ENCODE measurements at places on chromosomes 11 and 22.

GRCh38 chr22:21966643-21967516 is 14.2 kb upstream of the PPM1F start:
- no peak for DNase-seq

DNA sequence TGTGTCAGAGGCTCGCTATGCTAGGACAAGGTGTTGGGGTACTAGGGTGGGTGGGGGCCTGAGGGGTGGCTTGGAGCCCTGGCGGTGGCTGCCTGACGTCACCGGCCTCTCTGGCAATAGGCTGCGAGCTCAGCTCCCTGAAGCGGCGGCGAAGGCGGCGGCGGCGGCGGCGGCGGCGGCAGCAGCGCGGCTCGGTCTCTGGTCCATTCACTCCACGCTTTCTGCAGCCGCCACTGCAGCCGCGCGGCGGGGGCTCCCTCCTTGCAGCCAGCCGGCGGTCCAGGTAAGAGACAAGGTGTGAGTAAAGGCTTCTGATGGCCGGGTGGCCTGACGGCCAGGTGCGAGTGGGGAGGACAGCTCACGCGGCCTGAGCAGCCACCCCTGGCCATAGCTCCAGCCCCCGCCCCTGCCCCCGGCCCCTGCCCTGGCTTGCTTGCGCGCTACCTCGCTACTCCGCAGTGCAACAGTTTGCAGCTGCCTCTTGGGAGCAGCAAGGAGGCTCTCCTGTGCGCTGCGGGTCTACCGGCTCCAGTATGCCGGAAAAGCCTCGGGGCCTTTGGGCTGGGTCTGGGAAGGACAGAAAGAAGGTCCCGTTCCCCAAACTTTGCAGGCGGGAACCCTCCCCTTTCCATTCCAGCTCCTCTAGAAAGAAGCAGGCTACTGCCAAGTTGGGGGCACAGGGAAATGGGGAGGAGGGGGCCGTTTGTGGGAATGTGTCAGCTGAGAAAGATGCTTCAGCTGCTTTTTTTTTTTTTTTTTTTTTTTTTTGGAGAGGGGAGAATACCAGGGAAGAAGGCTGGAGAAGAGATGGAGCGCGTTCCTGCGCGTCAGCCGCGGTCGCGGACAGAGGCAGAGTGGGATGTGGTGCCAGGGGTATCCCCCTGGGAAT is at the start of gene C11orf87:
C11orf87 (plus strand) TSS at position 210 of the 889 bp plus-strand sequence. CDS start 1,444 bp downstream, outside the sequence.
- no peak for DNase-seq

- DNase-seq = no peak
Observed at GRCh38 chr11:26065944-26066343, 266.0 kb upstream of the ANO3 start.

DNA sequence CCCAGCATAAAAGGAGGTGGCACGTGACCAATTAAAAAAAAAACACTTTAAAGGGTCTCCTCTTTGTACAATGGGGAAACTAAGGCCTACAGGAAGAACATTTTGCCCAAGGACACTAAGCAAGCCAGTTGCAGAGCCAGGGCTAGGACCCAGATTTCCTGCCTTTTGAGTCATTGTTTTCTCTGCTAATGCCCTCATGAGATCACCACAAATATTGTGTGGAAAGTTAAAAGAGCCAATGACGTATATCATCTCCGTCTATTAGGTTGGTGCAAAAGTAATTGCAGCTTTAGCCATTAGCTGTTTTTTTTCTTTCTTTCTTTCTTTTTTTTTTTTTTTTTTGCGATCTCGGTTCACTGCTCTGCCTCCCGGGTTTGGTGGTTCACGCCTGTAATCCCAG is 24.1 kb upstream of the LRRC32 start:
- DNase-seq = no peak

GRCh38 chr11:25838918-25839625 is 492.9 kb upstream of the ANO3 start:
- DNase-seq = no peak

GRCh38 chr11:108959874-108960273 is 295.0 kb downstream of the DDX10 start:
- no peak for DNase-seq

DNA sequence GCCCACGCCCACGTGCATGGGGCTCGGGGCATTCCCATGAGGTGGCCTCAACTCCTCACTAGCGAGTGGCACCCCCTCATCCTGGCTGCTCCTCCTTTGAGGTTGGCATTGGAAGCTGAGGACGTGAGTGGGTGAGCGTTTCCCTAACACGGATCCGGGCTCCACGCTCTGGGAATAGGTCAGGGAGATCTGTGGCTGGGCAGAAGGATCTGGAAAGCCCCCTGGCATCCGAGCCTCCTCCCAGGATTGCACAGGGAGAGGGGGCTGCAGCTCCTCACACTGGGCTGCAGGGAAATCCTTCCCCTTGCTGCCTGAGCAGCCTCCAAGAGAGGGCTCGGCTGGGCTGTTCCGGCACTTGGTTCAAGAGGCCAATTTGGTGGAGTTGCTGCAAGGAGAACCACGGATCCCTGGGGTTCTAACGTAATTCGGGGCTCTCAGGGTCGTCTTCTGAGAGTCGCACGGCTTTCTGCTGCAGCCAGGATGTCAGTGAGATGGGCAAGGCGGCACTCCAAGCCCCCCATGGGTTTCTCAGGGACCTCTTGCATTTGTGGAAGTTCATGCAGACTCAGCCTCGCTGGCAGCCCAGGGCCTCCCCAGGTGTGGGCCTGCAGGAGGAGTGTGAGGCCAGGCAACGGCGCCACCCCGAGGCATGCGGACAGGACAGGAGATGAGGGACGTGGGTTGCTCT is 1119.0 kb downstream of the BRD1 start:
- no peak for DNase-seq

GRCh38 chr11:47060807-47061206 is 115.9 kb downstream of the ARFGAP2 start:
- no peak for DNase-seq

DNA sequence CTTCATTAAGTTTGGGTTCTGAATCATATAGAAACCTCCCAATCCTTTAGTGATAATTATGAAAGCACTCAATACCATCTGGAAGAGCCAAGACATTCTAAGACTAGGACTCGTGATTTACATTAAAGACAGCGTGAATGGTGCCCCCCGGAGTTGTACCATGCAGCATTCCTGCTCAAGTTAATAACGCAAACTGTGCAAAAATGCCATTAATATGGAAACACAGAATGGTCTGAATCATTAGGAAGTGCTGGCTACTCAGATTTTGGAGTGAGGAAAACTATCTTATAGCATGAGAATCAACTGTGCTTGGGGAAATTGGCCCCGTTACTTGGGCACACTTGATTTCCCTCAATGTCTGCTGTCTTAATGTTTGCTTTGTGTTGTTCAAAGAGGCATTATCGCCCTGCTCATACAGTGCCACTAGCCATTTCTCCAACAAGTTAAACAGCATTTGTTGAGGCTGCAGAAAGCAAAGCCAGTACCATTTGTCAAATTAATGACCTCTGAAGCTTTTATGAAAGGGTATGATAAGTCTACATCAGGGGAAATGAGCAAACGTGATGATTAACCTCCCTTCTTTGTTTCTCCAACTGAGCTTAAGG is 18.5 kb upstream of the TPH1 start:
- no peak for DNase-seq

- DNase-seq = no peak
Observed at GRCh38 chr11:105918600-105918999, 103.4 kb downstream of the MSANTD4 start.

GRCh38 chr11:11937957-11938356 is 70.5 kb downstream of the DKK3 start:
- no peak for DNase-seq

- no peak for DNase-seq
Observed at GRCh38 chr22:33409079-33409478, 350.9 kb upstream of the SYN3 start.

DNA sequence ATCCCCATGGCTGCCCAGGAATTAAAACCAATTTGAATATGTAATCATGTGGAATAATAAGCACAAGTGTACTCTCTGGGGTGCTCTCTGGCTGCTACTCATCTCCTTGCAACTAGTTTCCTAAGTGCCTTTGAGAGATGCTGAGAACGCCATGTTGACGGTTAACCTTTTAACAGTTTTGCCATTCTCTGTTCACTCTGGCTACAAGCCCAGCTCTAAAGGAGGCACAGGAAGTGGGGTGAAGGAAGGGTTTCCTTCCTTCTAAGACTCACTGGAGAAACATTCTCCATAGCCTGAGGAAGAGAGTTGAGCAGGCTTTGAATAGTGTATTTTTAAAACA is 122.0 kb upstream of the ZC3H12C start:
- no peak for DNase-seq

GRCh38 chr11:66126064-66126463 is 56.0 kb downstream of the PACS1 start:
- no peak for DNase-seq

DNA sequence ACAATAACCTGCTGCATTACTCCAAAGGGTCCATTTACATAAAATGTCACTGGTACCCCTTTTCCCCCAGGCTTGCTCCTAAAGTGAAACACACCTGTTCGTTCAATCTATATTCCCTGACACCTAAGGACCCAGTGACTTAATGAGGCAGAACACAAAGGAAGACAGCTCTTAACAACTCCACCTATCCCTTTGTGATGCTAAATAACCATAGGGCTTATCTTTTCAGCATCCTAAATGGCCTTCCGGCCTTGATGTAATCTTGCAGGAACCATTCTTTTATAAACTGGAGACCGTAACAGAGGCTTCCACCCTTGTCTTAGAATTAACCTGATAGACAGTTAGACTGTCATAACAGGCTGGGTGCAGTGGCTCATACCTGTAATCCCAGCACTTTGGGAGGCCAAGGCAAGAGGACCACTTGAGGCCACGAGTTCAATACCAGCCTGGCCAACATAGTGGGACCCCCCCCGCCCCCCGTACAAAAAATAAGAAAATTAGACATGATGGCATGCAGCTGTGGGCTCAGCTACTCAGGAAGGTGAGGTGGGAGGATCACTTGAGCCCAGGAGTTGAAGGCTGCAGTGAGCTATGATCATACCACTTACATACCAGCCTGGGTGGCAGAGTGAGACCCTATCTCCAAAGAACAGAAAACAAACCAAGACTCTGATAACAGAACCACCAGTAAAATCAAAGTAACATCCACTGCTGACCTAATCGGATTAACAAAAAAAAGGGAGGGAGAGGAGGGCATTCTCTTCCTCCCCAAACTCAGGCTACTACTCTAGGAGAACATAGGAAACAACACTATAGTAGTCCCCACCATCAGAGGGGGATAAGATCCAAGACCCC is 5.1 kb downstream of the CHEK2 start:
- DNase-seq = no peak

GRCh38 chr22:47605886-47606285 is 843.4 kb downstream of the TBC1D22A start:
- DNase-seq = no peak

GRCh38 chr11:19676475-19677380 is 35.9 kb upstream of the NAV2 start:
- DNase-seq = no peak

GRCh38 chr11:112016088-112016764 is 9.0 kb upstream of the DLAT start:
- no peak for DNase-seq

- no peak for DNase-seq
Observed at GRCh38 chr11:8988329-8989234, 15.2 kb downstream of the NRIP3 start.

- DNase-seq = no peak
Observed at GRCh38 chr11:132310390-132311375, 940.3 kb downstream of the NTM start.

DNA sequence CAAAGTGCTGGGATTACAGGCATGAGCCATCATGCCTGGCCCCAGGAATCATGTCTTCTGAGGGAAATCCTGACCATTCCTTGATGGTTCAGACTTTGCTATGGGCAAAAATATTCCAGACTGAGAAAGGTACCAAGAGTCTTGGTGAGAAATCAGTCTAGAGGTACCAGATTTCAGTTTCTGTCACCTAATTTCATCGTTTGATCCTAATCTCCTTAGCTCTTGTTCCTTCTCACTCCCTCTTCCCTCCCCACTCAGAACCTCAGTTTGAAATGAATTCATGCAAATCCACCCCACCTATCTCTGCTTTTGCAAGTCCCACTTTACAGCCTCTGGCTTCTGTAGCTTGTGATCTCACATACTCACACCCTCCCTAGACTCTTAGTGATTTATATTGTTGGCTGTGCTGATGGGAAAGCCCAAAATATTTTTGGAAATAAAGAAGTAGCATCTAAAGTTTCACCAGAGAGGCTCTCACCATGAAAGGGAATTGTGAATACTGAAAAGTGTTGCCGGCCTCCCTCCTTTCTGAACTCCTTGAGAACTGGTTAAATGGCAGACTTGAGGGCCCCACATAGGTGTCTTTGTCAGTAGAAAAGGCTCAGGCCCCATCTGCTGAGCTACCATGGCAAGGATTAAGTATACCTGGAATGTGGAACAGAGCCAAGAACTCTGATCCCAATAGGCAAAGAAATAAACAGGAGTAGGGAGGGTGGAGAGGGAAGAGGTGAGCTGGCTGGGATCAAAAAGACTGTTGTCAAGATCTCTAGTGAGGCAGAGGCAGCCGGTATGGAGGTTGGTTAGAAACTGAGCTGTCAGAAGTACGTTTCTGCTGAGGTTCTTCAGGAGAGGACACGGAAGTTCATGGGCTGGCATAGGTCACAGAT is 190.5 kb upstream of the MTMR2 start:
- DNase-seq = no peak

- DNase-seq = no peak
Observed at GRCh38 chr11:106072804-106073203, 4.3 kb downstream of the KBTBD3 start.

- DNase-seq = no peak
Observed at GRCh38 chr11:86508604-86509587, 134.2 kb downstream of the CCDC81 start.

DNA sequence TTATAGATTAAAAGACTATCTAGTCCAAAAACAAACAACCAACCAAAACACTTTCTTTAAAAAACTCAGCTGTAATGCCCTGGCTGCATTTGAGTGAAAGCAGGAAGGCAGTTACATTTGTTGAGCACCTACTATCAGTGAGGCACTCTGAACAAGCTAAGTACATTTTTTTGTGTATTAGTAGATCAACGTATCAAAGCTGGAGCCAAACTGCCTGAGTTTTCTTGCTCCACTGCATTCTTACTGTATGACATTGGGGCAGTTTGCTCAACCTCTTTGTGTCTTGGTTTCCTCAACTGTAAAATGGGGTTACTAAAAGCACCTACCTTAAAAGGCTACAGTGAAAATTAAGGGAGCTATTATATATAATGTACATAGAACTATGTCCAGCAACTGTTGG is 22.0 kb downstream of the COA4 start:
- DNase-seq = no peak

GRCh38 chr11:47171061-47171838 is 5.4 kb downstream of the ARFGAP2 start:
- no peak for DNase-seq
